ENCODE measurements at places on chromosomes 5 and 9.

DNA sequence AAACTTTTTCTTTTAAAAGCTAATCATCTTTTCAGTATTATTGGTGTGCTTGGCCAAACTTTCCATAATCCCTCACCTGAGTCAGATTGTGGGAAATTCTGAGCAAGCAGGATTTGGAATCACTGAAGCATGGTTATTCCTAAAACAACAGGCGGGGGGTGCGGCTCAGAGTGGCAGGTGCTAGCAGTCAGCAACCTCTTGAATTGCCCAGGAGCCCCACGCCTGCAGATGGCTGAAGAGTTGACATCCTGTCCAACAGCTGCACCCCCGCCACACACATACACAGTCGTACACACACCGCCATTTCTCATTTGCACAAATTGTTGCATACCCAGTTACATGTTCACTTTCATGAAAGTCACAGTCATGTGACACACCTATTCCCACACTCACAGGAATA, 96.6 kb downstream of the LHX2 start:
- no peak overlapping the region for H3K27ac ChIP-seq
- no peaks in the 10 kb centered on the region for H3K4me1 ChIP-seq
- no peak overlapping the region for H3K4me3 ChIP-seq
- H3K36me3 ChIP-seq: no peaks in the 10 kb centered on the region
- H3K27me3 ChIP-seq: no peaks in the 10 kb centered on the region
- no peak for DNase-seq

DNA sequence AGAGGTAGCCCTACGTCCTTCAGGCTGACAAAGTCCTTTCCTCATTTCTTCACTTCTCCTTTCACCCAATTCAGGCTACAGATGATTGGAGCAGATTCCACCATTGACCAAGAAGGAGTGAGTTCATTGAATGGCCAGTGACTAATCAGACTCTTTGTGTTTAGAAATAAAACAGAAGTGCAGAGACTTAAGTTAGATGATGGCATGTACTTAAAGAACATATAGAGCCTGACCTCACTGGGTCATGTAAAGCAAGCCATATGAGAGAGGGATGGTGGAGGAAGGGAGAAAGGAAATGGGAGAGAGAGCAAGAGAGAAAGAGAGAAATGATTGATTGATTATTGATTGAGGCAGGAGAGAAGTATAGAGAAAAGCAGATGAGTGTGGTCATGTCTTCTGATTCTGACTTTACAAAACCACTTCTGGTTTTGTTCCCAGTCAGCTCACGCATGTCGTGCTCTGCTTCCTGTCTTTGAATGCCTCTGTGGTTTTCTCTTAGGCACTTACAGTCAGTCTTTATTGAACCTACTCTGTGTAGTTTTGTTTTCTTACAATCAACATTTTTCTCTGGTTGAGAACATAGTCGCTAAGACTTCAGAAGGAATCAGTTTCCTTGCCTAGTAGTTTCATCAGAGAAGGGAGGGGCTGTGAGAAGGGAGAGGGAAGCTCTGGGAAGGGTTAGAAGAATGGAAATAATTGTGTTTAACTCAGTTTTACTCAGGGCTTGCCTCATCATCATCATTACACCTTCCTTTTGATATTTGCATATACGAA, 149.2 kb upstream of the KLF9 start:
- no peak overlapping the region for H3K4me3 ChIP-seq
- no peaks in the 10 kb centered on the region for H3K27me3 ChIP-seq
- no peak overlapping the region for H3K27ac ChIP-seq
- no peaks in the 10 kb centered on the region for H3K36me3 ChIP-seq

DNA sequence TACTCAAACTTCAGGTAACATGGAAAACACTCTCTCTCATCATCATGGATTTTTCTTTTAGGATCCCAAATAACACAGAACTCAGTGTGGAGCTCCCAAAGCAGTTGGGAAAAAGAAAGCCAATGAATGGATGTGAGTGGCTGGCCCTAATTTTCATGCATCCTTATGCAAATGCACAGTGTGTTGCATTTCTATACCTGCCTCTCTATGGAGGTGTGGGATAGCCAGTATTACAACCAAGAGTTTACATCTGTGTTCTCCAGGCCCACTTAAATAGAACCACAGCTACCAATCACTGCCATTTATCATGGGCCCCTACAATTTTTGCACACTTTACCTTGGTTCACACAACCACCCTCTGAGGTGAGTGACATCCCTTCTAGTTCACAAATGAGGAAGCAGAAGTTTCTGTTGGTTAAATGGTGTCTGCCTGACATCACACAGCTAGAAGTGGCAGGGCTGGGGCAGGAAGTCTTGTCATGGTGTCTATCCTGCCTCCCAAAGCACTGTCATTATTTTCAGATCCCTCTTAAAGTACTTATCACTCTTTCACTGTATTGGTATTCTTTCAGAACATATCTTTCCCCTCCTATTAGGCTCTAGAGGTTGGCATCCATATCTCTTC, 17.3 kb downstream of the MAMDC2 start:
- no peak overlapping the region for H3K27ac ChIP-seq
- no peaks in the 10 kb centered on the region for H3K4me1 ChIP-seq
- no peaks in the 10 kb centered on the region for H3K36me3 ChIP-seq
- DNase-seq: no peak
- H3K4me3 ChIP-seq: no peak overlapping the region

GRCh38 chr9:112174965-112175795, at the start of gene SUSD1:
TSS of gene SUSD1 (minus strand) at chr9:112175297. CDS start at chr9:112175235, 62 bp downstream.
- no peaks in the 10 kb centered on the region for H3K27me3 ChIP-seq
- peaks cover 12% of the 10 kb centered on the region for H3K4me1 ChIP-seq
- H3K36me3 ChIP-seq: no peaks in the 10 kb centered on the region

GRCh38 chr5:65125591-65126541, 355.9 kb downstream of the ADAMTS6 start:
- no peaks in the 10 kb centered on the region for H3K36me3 ChIP-seq
- H3K27ac ChIP-seq: no peak overlapping the region
- no peak overlapping the region for H3K4me3 ChIP-seq

DNA sequence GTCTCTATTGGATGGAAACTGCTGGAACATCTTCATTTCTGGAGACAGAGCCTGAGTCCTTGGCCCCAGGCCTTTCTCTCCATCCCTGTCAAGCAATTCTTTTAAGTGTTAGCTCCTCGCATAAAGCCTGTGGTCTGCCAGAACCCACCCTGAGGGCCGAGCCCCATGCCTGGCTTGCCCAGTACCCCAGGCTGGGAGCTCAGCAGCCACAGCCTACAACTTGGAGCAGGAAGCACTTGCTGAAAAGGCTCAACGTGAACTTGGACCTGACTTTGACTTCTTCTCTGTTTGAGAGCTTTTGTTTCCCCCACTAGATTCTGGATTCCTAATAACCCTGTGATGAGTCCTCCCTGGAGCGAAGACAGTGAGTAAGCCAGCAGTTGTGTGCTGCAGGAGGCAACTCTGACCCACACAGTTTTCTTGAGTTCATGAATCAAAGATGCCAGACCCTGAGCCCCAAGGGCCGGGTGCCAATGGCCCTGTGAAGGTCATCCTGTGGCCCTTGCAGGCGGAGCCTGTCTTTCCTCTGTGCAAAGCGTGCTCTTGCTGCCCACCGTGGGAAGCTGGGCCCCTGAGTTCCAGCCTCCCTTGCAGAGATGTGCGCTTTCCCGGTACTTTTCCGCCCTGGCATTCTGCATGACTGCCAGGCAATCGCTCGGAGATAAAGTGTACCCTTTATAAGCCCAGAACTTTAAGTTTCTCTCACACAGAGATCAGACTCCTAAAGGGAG, 64.3 kb upstream of the RUFY1 start:
- H3K27ac ChIP-seq: no peak overlapping the region
- H3K4me3 ChIP-seq: no peak overlapping the region
- peak; percentile 39 for DNase-seq
- no peaks in the 10 kb centered on the region for H3K4me1 ChIP-seq
- H3K27me3 ChIP-seq: no peaks in the 10 kb centered on the region
- H3K36me3 ChIP-seq: no peaks in the 10 kb centered on the region

GRCh38 chr5:113058269-113058668, 81.7 kb downstream of the DCP2 start:
- peaks cover 6% of the 10 kb centered on the region for H3K4me1 ChIP-seq
- DNase-seq: no peak
- no peaks in the 10 kb centered on the region for H3K27me3 ChIP-seq
- H3K4me3 ChIP-seq: no peak overlapping the region
- peaks cover 30% of the 10 kb centered on the region for H3K36me3 ChIP-seq

DNA sequence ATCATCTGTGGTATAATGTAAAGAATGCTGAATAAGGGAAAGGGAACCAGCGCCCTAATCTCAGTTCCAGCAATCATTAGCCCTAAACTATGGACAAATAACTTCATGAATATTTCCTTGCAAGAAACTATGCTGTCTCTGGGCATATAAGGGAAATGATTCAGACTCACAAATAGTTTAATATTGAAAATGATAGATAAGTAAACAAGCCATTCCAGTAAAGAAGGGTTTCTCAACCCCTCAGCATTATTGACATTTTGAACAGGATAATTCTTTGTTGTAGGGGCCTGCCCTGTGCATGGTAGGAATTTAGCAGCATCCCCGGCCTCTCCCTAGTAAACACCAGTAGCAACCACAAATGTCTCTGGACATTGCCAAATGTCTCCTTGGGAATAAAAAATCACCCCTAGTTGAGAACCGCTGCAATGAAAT, 23.8 kb downstream of the C5 start:
- no peaks in the 10 kb centered on the region for H3K27me3 ChIP-seq
- H3K27ac ChIP-seq: no peak overlapping the region
- H3K4me1 ChIP-seq: no peaks in the 10 kb centered on the region

DNA sequence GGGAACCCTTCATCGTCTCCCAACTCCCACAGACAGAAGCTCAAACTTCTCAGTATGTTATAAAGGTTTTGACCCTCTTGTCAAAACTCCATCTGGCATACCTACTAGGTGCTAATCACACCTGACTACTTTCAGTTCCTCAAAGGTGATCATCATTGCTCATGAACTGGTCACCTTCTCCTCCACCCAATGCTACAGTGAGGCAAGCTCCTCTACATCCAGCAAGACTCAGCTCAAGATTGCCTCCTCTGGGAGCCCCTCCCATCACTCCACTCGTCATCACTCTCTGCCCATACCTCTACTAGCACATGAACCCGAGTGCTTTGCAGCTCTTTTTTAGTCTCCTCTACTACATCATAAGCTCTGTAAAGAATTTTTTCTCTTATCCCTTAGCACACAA, 102.4 kb downstream of the LPAR1 start:
- no peaks in the 10 kb centered on the region for H3K4me1 ChIP-seq
- no peak overlapping the region for H3K27ac ChIP-seq
- H3K4me3 ChIP-seq: no peak overlapping the region
- peaks cover 23% of the 10 kb centered on the region for H3K36me3 ChIP-seq
- no peaks in the 10 kb centered on the region for H3K27me3 ChIP-seq

All from RWPE2 (cell line).